Kasumi-1 (cell line): ENCODE measurements at places on chromosomes 3 and 15.
A peak's percentile ranks its signal among the peaks of the same experiment; 100 is the strongest.

DNA sequence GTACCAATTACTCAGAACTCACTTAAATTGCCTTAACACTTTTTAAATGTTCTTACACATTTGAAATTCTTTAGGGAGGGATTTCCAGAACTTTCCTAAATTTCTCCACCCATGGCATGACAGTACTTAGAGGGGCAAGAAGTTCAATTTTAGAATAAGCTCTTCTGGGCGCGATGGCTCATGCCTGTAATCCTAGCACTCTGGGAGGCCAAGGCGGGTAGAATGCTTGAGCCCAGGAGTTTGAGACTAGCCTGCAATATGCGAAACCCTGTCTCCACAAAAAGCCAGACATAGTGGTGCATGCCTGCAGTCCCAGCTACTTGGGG is 10.6 kb downstream of the FAM131A start:
- no peak for DNase-seq

DNA sequence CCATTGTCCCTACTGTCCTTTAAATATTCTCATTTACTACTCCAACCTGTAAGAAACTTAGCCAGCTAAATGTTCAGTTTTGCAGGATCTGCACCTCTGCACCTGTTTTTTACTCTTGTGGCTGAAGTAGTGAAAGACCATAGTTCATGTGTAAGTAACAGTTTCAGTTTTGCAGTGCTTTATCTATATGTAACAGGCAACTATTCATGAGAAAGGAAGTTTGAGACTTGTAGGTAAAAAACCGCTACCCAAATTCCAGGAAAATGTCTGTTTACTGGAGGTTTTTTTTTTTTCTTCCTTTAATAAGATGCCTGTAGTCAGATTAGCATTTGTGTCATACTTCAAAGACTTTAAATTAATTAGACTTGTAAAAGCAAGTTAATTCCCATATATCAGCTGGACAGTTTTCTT is 25.4 kb upstream of the MBNL1 start:
- DNase-seq: no peak

GRCh38 chr3:84008623-84009022 is 950.2 kb upstream of the CADM2 start:
- no peak for DNase-seq

DNA sequence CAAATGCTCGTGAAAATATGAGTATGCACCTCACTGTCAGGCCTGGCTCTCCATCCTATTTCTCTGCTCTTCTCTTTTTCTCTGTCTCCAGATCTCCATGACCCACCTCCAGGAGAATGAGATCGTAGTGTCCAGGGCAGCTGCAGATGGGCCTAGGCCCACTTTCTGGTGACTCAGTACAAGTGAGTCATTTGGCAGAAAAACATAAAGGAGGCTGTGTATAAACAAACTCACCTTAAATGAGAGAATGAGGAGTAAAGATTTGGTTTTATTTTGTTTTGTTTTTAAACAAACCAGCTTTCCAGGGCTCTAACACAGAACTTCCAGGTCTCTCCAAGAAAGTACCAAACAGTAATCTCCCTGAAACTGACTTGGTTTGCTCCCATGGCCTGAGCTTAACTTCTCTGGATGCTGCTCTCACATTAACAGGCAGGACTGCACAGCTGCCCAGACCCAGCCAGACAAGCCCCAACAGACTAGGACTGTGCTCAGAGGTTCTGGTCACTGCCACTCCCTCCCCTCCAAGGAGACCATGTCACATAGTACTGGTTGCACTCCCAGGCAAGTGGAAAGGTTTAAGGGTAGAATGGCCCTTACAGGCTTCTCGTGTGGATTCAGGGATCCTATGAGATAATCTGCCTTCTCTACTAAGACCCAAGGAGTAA is 1.5 kb upstream of the HEG1 start:
- no peak for DNase-seq

DNA sequence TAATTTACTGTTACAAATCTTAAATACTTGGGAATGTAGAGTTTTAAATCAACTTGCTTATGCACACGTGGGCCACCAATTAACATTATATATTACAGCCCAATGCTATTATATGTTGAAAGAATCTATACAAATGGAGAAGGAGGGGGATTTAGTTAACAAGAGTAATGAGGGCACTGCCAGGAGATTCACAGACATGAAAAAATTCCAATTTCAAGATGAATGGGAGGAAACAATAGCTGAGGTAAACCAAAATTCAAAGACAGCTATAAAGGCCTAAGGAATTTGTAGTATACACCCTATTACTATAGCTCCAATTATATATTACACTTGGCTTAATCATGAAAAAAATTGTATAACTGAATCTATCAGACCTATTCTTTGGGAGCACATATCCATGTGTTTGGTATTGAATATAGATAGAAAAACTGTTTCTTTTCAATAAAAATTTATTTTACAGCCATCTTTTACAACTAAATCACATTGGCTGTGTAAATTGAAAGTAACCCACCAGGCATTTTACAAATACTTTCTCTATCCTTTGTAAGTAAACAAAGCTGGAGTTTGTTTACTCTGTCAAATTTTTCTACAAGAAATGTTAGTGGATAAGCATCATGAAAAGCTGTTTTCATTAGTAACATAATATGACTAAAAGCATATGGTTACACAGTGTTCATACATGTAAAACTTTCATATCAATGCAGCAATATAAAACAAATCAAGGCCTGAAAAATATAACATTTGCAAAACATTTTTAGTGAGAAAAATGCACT is 1045.8 kb downstream of the ROBO1 start:
- no peak for DNase-seq

DNA sequence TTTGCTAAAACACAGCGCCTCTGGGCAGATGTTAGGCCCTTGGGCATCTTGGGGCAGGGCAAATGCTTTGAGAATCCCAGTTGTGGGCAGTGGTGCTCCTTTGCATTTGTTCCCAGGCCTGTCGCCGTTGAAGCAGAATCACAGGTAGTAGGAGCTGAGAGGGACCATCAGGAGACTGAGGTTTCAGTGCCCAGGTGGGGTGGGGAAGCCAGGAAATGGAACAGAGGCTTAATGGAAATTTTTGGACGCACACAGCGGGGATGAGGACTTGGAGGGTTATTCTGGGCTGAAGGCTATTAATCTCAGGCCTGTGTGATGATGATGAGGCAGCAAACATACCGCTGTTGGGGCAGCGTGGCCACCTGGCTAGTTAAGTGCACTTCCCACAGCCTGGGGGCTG is 99.5 kb downstream of the SV2B start:
- no peak for DNase-seq

DNA sequence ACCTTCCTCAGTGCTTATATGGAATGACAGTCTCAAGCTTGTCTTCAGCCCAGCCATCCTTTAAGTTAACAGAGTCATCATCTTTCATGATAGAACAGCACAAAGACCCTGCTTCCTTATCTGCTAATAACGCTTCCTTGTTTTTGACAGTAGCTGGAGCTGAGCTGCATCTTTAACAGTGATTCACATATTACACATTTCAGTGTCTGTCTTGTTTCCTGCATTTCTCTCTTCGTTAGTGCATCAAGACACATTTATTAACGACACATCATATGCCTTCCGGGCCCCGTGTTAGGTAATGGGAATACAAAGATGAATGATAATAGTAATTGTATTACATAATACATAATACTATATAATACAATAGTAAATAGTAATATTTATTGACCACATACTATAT is 30.2 kb upstream of the GREM1 start:
- no peak for DNase-seq

- no peak for DNase-seq
These were observed 40.7 kb upstream of the MB21D2 start for GRCh38 chr3:192958219-192958872.

DNA sequence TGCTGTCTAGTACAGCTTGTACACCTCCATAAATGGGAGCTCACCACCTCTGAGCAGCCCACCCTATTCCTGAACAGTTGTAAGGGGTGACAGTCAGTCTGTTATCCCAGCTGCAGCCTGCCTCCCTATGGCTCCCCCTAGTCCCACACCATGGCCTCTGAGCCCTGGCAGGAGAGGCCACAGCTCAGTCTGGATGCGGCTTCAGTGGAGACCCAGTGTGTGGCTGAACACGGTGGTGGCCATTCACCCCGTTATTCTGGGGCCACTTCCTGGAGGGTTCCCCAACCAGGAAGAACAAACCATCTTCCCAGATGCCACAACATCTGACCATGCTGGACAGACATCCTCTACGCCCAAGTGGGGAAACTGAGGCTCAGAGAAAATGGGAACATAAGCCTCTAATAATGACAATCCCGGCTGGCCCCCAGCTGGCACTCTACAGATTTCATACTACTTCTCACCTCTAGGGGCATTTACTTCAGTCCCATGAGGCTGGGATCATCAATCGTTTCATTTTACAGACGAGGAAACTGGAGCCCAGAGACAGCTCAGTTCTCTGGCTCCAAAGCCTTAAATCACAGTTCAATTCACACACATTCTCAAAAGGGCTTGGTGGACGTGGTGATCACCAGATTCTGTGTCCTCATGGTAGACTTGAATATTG is 9.2 kb upstream of the GRIP2 start:
- DNase-seq: peak; percentile 35

- DNase-seq: no peak
These were observed 4.8 kb upstream of the SUMF1 start for GRCh38 chr3:4471907-4472306.

DNA sequence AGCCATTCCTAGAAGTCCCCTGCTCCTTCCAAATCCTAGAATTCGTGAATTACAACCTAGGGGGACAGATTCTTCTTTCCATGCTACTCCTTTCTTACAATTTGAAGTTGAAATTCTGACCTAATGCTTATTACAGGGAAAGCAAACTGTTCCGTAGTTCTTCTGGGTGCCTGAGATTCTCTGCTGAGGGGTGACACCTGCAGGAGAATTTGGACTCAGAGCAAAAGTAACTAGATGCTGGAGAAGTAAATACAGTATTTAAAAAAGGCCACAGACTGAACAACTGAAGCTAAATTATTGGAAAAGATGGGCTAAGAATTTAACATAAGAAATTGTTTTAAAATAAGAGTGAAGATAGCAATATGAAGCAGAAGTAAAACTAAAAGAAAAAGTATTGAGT is 37.9 kb downstream of the ACAD9 start:
- peak; percentile 19 for DNase-seq

GRCh38 chr3:43882976-43883680 is 192.4 kb downstream of the ABHD5 start:
- DNase-seq: no peak

GRCh38 chr3:156174229-156174847 is 54.0 kb downstream of the KCNAB1 start:
- peak; percentile 34 for DNase-seq

DNA sequence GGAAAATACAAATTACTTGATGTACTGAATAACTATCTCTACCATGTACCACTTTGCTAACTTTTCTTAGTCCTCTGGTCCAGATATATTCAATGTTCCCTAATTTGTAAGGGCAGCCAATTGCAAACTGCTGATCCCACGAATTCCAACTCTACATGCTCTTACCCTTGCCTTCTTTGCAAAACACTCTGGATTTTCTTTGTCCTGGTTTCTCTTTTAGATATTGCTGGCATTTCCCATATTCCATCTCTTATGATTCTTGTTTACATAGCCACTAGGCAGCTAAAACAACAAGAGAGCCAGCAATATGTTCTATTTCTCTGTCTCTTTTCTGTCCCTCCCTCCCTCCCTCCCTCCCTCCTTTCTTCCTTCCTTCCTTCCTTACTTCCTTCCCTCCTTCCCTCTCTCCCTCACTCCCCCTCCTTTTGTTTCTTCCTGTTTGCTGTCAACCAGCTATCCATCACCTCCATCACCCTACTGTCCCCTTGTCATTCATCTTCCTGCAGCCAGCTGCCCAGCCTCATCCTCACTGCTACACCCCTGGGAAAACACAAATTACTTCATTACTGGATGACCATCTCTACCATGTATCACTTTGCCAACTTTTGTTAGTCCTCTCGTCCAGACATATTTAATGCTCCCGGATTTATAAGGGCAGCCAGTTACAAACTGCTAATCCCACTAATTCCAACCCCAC is 33.8 kb downstream of the SETMAR start:
- no peak for DNase-seq

- peak; percentile 20 for DNase-seq
These were observed 6.9 kb downstream of the GALNT15 start for GRCh38 chr3:16181361-16181760.

DNA sequence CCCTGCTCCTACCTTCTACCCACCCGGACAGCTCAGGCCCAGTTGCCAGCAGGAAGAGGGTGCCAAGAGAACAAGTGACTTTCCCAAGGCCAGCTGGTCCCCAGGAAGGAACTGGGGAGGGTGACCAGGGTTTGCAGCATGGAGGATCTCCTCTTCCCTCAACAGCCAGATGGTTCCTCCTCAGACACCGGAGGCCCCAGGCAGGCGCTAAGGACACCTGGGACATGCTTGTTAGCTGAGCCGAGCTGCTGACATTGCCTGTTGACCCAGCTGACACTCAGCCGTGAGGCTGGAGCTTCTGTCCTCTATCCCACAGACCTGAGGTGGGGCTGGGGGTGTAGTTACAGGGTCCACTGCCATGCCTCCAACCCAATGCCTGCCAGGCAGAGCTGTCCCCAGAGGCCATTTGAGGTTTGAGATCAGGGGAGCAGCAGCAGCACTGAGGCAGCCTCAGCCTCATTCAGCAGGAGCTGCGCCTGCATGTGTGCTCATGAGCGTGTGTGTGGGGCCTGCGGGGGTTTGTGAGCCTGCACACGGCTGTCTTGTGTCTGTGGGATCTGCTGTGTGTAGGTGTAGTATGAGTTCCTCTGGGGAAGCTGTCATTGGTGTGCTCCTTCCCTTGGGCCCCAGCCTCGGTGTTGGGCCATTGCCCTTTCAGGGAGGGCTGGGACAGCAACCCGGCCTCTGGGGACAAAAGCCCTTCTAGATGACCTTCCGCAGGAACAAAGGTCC is 7.1 kb downstream of the CPLX3 start:
- DNase-seq: peak; percentile 29
